ENCODE measurements at places on chromosomes 13 and 19.

DNA sequence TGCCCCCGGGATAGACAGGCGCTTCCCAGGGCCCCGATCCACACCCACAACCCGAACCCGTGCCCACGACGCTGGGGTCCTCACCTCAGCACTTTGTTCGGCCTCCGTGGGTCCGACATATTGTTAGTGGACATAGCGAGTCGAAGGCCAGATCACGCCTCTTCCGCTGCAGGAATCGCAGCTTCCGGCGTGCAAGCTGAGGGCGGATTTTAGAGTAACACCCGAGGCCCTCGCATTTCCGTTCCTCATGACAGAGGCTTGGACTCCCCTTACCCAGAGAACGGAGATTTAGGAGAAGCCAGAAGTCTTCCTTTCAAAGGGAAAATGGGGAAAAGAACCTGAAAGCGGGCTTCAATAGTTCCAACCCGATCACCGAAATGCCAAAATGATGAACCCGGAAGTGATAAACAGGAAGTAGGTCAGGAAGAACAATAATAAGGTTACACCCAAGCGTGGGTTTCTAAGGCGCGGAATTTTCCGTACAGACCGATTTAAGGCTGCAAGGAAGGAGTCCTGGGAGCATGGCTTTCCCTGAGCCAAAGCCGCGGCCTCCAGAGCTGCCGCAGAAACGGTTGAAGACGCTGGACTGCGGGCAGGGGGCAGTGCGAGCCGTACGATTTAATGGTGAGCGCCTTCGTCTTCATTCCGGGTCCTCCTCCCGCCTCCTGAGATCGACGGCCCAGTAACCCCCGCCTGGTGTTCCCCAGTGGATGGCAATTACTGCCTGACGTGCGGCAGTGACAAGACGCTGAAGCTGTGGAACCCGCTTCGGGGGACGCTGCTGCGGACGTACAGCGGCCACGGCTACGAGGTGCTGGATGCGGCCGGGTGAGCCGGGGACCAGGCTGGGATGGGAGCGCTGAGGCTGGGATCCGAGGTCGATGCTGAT is 2.9 kb downstream of the WDR83 start:
- peak; percentile 63 for DNase-seq

GRCh38 chr19:40281381-40282208 is 3.5 kb downstream of the AKT2 start:
- no peak for DNase-seq

- no peak for DNase-seq
Measured at GRCh38 chr13:54337540-54337939, 1308.9 kb downstream of the OLFM4 start.

DNA sequence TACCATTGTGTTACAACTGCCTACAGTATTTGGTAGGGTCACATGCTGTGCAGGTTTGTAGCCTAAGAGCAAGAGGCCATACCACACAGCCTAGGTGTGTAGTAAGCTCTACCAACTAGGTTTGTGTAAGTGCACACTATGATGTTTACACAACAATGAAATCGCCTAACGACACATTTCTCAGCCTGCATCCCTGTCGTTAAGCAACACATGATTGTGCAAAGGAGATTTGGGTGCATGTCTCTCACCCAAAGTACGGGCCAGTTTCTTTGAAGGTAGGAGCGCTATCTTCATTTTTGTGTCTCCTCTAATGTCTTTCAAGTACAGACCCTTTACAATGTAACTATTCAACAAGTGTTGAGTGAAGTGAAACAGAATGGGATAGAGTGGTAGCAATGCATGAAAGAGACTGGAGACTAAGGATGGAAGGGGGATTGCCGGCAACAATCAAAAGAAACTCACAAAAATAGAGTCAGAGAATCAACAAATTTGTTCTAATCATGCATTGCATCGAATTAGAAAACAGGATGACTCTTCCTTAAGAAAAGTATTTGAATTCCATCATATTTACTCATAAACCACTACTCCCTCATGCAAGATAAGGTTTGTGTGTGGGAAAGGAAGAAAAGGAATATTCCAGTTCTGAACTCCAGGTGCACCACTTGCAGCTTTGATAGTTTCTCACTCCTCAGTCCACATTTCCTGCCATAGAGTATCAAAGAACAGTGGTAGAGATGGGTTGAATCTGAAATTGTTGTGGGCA is 60.2 kb upstream of the TNFRSF19 start:
- DNase-seq = no peak

- DNase-seq = no peak
Measured at GRCh38 chr19:17671906-17672305, 16.2 kb downstream of the UNC13A start.

DNA sequence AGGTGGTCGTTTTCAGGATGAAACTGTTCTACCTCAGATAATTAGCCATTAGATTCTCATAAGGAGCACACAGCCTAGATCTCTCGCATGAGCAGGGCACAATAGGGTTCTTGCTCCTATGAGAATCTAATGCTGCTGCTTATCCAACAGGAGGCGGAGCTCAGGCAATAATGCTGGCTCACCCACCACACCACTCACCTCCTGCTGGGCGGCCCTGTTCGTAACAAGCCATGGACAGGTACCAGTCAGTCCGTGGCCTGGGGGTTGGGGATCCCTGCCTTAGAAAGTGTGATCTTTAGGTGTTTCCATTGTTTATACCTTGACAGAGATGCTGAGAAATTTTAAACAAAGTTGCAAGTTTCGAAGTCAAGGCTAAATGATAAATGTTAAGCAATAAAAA is 344.6 kb upstream of the HTR2A start:
- DNase-seq = no peak

- DNase-seq = no peak
Measured at GRCh38 chr13:46010148-46010547, 42.4 kb downstream of the ZC3H13 start.

GRCh38 chr13:29991343-29991742 is 140.9 kb upstream of the UBL3 start:
- no peak for DNase-seq

DNA sequence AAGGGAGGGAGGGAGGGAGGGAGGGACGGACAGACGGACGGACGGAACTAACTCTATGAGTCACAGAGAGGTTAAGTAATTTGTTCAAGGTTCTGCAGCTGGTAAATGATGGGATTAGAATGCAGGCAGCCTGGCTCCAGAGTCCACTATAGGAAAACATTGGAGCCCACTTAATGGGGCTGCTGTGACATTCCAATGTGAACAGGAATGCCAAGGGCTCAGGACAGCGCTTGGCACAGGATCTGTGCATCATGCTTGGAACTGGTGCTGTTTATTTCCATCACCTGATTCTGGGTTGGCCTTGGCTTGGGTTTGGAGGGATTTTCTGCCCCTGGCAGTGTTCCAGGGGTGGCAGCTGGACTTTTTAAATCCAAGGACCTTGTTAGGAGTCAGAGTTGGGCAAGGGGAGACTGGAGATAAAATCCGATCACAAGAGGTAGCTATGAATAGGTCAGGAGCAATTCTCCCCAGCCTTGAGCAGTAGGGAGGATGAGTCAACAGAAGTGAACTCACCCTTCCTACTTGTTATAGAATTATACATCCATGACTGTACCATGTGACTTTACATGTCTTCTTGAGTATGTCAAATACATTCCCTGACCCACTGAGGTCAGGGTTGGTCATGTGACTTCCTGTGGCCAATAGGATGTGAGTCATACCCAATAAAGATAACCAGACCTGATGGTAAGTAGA is 7.8 kb upstream of the HIF3A start:
- no peak for DNase-seq

DNA sequence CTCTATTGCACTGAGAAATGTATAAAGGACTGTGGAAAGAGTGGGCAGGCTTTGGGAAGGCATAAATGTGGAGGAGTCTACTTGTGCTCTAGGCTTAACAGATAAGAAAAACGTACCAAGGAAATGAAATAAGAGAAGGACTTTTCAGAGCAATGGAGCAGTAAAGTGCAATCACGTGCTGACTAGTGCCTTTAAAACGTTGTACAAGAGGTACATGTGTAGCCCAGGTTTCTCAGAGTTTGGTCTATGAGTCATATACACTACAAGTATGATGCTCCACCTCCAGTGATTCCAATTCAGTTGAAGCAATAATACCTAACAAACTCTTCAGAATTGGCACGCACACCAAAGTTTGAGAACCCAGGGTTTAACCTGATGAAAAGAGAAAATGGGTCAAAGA is 13.4 kb upstream of the FNDC3A start:
- no peak for DNase-seq

GRCh38 chr19:14674764-14675163 is at the start of gene ADGRE3:
ADGRE3 (minus strand) TSS chr19:14674844; CDS start chr19:14674770, 74 bp downstream.
- DNase-seq = no peak

GRCh38 chr19:46659151-46660007 is 1.6 kb downstream of the DACT3 start:
- no peak for DNase-seq

DNA sequence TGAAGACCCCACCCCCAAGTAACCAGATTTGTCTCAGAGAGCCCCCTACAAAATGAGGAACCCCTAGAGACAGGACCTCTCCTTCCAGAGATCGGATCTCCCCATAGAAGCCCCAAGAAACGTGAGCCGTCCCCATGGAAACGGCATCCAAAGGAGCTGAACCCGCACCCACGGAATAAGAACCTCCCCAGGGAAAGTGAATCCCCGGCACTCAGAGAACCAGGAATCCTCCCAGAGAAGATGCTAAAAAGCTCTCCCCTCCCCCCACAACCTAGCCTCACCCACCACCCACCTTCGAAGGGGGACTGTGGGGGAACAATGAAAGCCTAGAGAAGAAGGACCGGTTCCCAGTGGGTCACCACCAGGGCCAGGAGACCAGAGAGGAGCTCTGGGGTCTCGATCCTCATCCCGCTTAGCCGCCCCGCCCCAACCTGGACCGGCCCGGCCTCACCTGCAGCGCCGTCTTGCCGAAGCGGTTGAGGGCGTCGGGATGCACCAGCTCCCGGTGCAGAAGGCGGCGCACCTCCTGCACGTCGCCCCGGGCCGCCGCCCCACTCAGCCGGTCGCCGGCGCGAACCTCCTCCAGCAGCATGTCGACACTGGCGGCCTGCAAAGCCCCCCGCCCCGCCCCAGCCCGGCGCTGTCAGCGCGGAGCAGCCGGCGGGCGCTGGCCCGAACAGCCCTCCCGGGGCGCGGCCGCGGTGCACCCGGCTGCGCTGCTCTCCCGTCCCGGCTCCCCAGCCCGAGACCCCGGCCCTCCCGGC is 535 bp downstream of the CDKN2D start:
- no peak for DNase-seq

DNA sequence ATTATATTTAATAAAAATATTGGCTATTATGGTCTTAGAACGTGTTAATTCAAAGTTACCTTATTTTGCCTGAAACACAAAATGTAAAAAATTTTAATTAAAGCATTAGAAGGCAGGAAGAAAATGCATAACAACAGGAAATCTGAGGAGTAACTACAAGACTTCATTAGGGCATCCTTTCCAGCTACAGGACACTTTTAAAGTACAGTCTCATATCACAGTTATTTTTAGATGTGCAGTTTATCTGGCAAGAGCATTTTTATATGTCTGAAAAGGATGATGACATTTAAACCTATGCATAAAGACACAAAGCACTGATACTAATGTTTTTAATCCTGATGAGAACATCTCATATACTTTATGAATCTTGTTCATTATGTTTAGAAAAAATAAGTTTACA is 247.5 kb downstream of the VWA8 start:
- DNase-seq = no peak

- DNase-seq = no peak
Measured at GRCh38 chr19:5809053-5809452, 4.2 kb downstream of the NRTN start.

DNA sequence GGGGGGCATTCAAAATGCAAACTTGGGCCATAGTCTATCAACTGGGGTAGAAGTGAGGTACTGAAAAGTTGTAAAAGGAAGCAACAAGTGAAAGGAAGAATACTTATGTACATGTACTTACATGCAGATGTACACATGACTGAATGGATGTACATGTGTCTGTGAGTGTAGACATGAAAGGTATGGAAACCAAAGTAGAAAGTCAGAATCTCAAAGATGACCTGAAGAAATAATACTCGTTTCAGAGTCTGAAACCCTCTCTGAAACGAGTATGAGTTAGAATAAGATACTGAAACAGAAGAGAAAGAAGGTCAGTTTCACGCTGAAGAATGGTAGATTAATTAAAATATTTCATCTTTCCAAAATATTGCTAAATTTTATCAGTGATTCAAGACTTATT is 13.9 kb downstream of the DZIP1 start:
- DNase-seq = no peak

DNA sequence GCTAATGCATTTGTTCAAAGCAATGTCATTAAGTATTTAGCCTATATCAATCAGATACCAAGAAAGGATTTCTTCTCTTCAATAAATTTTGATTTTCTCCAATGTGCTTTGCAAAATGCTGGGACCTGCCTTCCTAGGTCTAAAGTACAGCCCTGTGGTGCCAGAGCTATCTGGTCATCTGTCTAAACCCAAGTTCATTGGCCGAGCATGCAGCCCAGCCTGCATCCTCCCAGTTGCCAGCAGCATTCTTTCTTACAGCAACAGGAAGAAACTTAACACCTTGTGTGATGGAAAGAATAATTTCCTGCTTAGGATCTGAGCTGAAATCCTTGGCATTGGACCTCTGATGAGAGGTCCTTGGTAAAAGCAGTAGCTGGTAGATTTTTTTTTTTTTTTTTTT is 310.0 kb downstream of the RBM26 start:
- no peak for DNase-seq

DNA sequence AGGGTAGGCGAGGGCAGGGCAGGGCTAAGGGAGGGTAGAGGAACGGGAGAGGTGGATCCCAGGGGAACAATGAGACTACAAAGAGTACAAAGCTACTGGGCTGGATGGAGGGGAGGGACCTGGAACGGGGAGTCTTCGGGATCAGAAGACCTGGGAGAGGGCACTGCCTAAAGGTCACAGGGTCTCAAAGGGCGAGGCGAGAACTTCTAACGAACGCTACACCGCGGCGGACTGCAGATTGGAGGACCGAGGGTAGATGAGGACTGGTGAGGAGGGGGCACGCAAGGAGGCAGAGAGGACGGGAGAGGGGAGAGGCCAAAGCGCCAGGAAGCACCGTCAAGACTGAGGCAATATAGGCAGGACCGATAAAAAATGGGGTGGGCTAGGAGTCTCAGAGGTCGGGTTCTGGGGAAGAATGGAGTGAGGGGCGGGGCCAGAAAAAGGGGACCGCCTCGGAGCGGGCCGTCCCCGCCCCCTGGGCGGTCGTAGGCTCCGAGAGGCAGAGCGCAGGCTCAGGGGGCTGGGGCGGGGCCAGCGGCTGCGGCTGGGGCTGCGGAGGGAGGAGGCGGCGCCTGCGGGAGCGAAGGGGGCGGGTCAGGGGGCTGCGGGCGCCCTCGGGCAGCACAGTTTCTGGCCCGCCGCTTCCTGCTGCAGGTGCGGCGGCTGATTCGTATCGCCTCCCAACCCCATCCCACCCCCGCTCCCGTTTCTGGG is 1.3 kb upstream of the KCNC3 start:
- DNase-seq = no peak

DNA sequence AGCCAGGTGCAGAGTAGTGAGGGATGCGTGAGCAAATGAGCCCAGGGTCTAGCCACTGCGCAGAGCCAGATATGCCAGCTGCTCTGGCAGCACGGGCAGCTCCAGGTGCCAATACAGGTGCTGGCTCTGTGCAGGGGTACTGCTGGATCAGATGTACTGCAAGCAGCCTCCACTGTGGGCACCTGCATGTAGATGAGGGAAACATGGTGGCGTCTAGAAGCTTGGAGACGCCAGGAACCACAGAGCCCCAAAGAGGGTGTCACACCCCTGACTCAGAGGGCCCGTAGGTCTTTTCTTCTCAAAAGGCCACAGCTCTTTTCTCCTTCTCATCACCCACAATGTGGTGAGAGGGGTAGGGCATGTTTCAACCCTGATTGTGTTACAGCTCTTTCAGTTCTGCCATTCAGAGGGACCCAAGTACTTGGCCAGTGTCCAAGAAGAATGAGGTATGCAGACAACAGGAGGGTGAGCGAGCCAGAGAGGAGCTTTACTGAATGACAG is 244.4 kb upstream of the SLITRK1 start:
- DNase-seq = no peak

Data from forelimb muscle (tissue), 1 donor.